ENCODE measurements at places on chromosomes 7 and 10. TPM values are rescaled to one million over a fixed set of nuclear protein-coding genes. Genes with fewer than 3 reads are reported as not detected.

- no peak for DNase-seq
These were observed 240.0 kb downstream of the PHTF2 start for GRCh38 chr7:78038465-78039080.

DNA sequence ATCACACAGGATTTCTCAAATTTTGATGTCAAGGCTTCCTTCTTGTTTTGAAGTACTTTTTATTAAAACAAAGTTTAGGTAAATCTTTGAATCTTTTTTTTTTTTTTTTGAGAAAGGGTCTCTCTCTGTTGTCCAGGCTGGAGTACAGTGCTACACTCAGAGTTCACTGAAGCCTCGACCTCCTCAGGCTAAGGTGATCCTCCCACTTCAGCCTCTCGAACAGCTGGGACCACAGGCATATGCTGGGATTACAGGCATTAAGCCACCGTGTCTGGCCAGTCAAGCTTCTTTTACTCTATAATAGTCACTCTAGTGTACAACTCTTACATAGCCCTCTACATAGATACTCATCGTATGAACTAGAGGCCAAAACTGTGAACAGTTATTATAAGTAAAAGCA lies 3.4 kb downstream of the RUFY2 start:
- DNase-seq, result peak; percentile 17

DNA sequence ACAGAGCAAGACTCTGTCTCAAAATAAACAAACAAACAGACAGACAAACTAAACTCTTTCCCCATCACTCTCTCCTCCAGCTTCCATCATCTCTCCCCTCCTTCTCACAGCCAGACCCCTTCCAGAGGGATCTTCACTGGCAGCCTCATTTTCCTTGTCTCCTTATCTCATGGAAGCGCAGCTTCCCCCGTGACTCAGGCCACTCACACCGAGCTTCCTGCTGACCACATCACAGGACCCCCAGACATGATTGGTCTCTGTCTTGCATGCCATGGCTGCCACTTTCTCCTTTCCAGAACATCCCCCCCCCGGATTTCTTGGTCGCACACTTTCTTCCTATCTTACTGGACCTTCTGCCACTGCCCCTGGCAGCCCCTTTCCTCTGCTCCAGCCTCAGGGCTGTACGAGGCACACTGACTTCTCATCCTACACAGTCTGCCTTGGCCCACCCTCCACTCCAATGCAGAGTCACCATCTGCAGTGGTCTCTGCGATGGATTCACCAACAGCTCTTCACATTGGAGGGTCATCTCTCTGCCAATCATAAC lies 4.9 kb upstream of the INSIG1 start:
- no peak for DNase-seq

Gene TLL2
- 0.11 TPM for total RNA-seq

DNA sequence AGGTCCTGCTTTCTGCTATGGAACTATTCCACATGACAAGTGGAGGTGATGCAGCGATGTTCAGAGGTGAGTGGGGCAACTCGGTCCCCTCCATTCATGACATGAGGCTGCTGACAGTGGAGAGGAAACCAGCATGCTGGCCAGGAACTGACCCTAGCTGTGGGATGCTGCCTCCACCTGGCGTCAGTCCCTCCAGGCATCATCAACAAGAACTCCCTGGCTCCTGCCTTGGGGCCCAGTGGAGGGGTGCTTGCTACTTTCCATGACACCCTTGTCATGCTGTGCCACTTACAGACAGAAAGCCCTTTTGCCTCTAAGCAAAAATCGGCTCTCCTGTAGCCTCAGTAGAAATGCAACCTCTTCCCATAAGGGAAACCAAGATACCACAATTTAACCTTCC lies 118.5 kb downstream of the LRRC18 start:
- DNase-seq, result no peak

DNA sequence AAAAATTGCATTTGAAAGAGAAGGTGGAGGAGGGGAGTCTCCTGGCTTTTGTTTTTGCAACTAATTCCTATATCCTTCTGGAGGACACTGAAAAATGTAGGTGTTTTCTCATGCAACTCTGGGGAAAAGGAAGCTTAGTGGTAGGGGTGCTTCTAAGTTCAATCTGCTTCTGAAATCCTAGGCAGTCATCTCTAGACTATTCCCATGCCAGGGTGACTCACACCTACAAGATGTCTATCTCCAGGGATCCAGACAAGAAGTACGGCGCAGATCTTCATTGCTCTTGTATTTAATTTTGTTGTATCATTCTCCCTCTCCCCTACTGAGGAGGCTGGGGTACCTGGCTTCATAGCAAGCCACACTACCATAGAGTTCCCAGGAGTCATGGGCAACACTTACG lies 258.8 kb downstream of the PHF14 start:
- DNase-seq, result no peak

Gene DYDC2
- not detected for total RNA-seq

GRCh38 chr10:116690356-116691322 lies 51.7 kb downstream of the HSPA12A start:
- peak; percentile 9 for DNase-seq

Gene IDE
- 25.3 TPM for total RNA-seq

DNA sequence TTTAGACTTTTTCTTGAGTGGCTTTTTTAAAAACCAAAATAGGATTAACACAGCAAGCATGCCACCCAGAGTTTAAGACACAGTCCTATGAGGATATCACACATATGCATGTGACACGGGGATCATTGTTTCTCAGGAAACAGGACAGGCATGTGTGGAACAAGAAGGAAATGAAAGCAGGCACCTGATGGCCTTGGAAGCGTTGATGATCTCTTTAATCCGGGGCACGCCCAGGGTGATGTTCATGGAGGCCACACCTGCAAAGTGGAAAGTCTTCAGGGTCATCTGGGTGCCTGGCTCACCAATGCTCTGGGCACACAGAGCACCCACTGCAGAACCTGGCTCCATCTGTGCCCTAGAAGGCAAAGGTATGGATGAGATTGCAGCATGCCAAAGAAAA lies 44.3 kb downstream of the POLR3A start:
- no peak for DNase-seq

GRCh38 chr7:93574269-93574645 lies 267 bp downstream of the CALCR start:
- no peak for DNase-seq

Gene GATA3
- total RNA-seq, result not detected

Gene NKX1-2
- total RNA-seq, result not detected

Gene SLC13A1
- not detected for total RNA-seq

- peak; percentile 94 for DNase-seq
These were observed 102.7 kb downstream of the CUBN start for GRCh38 chr10:17026686-17027485.

- no peak for DNase-seq
These were observed 14.9 kb downstream of the CAMK2G start for GRCh38 chr10:73859428-73859783.

Gene CNPY1
- total RNA-seq, result not detected

DNA sequence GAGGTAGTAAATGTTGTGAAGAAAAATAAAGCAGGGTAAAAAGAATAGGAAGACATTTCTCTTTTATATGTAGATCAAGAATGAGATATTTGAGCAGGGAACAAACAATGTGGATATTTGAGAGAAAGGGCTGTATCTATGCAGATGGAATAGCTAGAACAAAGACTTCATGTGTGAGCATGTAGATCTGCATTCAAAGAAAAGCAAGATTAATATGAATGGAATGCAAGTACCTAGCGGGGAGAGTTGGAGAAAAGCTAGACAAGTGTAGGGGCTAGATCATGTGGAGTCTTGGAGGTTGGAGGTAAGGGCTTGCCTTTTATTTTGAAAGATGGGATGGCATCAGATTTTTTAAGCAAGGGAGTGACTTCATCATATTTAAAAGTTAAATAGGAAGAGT lies 27.1 kb downstream of the SHOC2 start:
- no peak for DNase-seq
